NCI-H524 treated with DMSO at 0.1 percent for 48 hours (cell line): ENCODE measurements at places on chromosomes 3 and 15.

GRCh38 chr15:31024979-31025378, 33.6 kb upstream of the MTMR10 start:
- no peak for DNase-seq

GRCh38 chr15:98952381-98952803, 55.2 kb downstream of the PGPEP1L start:
- DNase-seq, result no peak

DNA sequence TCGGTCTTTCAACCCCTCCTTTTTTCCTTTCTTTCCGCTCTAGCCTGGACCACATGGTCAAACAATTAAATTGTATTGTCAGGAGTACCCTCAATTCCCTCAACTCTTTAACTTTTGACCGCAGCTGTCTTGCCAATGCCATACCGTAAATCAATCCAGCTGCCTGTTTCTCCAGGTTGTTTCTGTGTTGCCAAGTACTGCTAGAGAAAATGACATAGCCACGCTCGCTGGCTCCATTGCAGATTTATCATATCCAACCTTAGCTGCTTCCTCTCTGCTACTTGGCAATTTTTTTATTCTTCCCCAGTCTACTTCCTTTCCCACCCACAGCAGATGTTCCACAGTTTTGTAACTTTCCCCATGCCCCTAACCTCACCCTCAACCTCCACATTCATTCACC, 60.0 kb downstream of the ZNF385D start:
- no peak for DNase-seq

- DNase-seq, result no peak
Observed at GRCh38 chr3:188122571-188123169, 31.3 kb upstream of the LPP start.

GRCh38 chr3:48619541-48620524, 1.7 kb downstream of the TMEM89 start:
- no peak for DNase-seq
